ENCODE measurements at places on chromosomes 3 and 15. TPM values are rescaled to one million over a fixed set of nuclear protein-coding genes. Genes with fewer than 3 reads are reported as not detected.

Gene APBA2
- total RNA-seq: 21.8 TPM

Gene HTR3E
- not detected for total RNA-seq

Gene CFAP92
- not detected for total RNA-seq

Gene TGM5
- not detected for total RNA-seq

Gene PLXNA1
- 21.6 TPM for total RNA-seq

Gene LINGO1
- total RNA-seq: 12.4 TPM

Gene CBLB
- 11.8 TPM for total RNA-seq

Gene MDFIC2
- total RNA-seq: not detected

Gene GOLGA8O
- total RNA-seq: 0.50 TPM

Gene CCDC39
- total RNA-seq: not detected

Gene ELP6
- 26.7 TPM for total RNA-seq

Gene OGG1
- total RNA-seq: 17.5 TPM

Gene TTLL3
- 7.2 TPM for total RNA-seq

Gene GRAMD1C
- total RNA-seq: 0.59 TPM

Gene GAP43
- total RNA-seq: not detected

Gene ACKR2
- total RNA-seq: 0.07 TPM

Gene SKOR1
- total RNA-seq: 0.03 TPM

Gene SNURF
- 8.6 TPM for total RNA-seq

Gene ETV5
- 33.7 TPM for total RNA-seq

Gene ZPLD1
- not detected for total RNA-seq

Gene CHAC1
- total RNA-seq: 2.6 TPM

Gene RNU5B-1
- not detected for total RNA-seq

Gene ZNF148
- 11.4 TPM for total RNA-seq

Gene XIRP1
- total RNA-seq: 0.07 TPM

Gene GJD2
- not detected for total RNA-seq

Gene ESYT3
- total RNA-seq: 0.68 TPM
